Neural progenitor cell (in vitro differentiated cells): ENCODE measurements at places on chromosomes 1 and 21. TPM values are rescaled to one million over a fixed set of nuclear protein-coding genes. Genes with fewer than 3 reads are reported as not detected.

DNA sequence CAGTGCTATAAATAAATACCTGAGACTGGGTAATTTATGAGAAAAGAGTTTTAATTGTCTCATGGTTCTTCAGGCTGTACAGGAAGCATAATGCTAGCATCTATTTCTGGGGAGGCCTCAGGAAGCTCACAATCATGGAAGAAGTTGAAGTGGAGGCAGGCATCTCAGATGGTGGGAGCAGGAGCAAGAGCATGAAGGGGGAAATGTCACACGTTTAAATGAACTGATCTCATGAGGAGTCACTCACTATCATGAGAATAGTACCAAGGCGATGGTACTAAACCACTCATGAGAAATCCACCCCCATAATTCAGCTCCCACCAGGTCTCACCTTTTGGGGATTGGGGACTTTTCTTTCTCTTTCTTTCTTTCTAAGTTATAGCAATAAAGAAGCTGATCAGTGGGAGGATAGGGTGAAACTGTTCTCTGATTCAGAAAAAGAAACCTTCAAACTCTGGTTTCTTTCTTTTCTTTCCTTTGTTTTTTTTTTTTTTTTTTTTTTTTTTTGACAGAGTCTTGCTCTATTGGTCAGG lies 17.1 kb upstream of the SPAG17 start:
- H3K27ac ChIP-seq, result no peak overlapping the region
- no peak overlapping the region for H3K4me3 ChIP-seq
- no peaks in the 10 kb centered on the region for H3K36me3 ChIP-seq
- H3K27me3 ChIP-seq, result no peaks in the 10 kb centered on the region

DNA sequence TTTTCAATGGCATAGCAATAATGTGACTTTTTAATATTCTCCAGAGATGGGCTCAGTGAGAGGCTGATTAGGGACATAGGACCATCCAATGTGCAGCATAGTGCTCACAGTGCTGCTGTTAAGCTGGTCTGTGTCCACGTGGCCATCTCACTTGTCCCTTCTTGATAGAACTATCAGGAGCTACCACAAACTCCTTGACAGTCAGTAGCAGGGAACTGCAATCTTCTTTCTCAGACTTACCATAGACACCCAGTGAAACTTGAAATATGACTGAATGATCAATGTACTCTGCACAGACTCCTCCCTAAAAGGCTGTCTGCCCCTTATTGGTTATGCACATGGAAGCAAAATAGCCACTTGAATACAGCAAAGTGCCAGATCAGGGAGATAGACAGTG lies 64.5 kb upstream of the WARS2 start:
- DNase-seq, result no peak
- H3K27ac ChIP-seq, result no peak overlapping the region
- no peaks in the 10 kb centered on the region for H3K36me3 ChIP-seq
- H3K4me1 ChIP-seq, result no peaks in the 10 kb centered on the region

GRCh38 chr1:180777072-180777689 lies 135.5 kb upstream of the KIAA1614 start:
- H3K27ac ChIP-seq, result no peak overlapping the region
- DNase-seq, result no peak
- H3K27me3 ChIP-seq, result no peaks in the 10 kb centered on the region
- H3K4me1 ChIP-seq, result no peaks in the 10 kb centered on the region
- H3K4me3 ChIP-seq, result no peak overlapping the region

GRCh38 chr1:218482683-218483082 lies 137.5 kb downstream of the TGFB2 start:
- H3K27me3 ChIP-seq, result no peaks in the 10 kb centered on the region
- no peaks in the 10 kb centered on the region for H3K4me1 ChIP-seq
- no peaks in the 10 kb centered on the region for H3K36me3 ChIP-seq
- no peak for DNase-seq
- H3K4me3 ChIP-seq, result no peak overlapping the region

LENEP gene
- not detected in 2 replicates for total RNA-seq

RGS16 gene
- 12.5 and 16.4 TPM in 2 replicates for total RNA-seq

KRTAP19-8 gene
- total RNA-seq, result not detected in 2 replicates
